ENCODE measurements at places on chromosomes 1 and 21.

- DNase-seq, result no peak
Measured at GRCh38 chr1:154717528-154717924, 109.5 kb upstream of the ADAR start.

- no peak for DNase-seq
Measured at GRCh38 chr21:42586406-42586805, 67.0 kb upstream of the PDE9A start.

DNA sequence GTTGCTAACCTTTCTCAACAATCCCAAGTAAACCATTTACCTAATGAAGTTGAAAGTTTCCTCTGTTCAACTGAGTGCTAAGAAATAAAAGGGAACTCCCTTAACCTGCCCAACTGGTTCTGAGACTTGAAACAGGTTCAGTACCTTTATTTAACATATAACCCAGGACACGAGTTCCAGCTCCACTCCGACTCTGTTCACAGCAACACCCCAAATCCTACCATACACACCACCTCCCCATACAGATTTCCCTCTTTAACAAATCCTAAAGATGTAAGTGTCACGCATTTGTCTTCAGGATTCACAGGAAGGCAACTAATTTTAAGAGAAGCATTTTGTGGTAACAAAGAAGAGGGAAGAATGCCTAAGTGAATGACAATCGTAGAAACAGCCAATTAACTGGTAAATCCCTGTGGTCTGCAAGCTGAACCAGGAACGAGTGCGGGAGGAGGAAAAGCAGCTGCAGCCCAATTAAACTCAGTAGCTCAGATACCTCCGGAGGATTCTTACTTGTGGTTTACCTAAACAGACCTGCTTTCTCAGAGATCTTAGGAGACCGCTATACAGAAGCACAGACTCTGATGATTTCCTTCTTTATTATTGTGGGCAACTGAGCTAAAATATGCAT is 134.5 kb upstream of the MAGI3 start:
- no peak for DNase-seq

- no peak for DNase-seq
Measured at GRCh38 chr1:86993269-86993985, 79.0 kb downstream of the HS2ST1 start.

- DNase-seq, result no peak
Measured at GRCh38 chr1:226692823-226693222, 46.3 kb downstream of the ITPKB start.

- DNase-seq, result no peak
Measured at GRCh38 chr1:228105270-228105995, 2.3 kb upstream of the C1orf35 start.

GRCh38 chr1:117633068-117633345 is 27.2 kb downstream of the TENT5C start:
- DNase-seq, result no peak

DNA sequence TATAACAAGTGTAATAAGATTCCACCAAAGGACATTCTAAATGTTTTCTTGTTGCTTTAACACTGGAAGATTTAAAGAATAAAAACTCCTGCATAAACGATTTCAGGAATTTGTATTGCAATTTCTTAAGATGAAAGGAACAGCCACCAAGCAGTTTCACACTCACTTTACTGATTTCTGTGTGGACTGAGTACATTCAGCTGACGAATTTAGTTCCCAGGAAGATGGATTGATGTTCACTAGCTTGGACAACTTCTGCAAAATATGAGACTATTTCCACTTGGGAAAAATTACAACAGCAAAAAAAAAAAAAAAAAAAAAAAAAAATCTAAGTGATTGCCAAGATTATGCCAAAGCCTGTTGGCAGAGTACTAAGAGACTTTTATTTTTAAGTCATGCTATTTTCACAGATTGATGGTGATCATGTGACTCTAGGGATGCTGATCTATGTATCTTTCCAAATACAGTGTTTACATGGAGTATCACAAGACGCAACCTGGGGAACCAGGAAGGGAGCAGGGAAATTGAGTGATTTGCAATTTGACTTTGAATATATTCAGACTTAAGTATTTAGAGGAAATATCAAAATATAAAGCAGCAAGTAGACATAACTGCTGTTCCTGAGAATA is 341.0 kb downstream of the NTNG1 start:
- no peak for DNase-seq

DNA sequence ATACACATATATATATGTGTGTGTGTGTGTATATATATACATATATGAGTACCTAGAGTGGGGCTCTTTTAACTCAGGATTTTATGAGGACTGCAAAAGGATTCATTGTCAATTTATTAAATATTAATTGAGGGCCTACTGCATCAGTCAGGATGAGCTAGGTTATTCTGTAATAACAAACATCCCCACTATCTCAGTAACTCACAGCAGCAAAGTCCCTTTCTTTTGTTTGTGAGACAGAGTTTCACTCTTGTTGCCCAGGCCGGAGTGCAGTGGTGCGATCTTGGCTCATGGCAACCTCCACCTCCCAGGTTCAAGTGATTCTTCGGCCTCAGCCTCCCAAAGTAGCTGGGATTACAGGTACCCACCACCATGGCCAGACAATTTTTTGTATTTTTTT is 63.8 kb upstream of the FAM20B start:
- DNase-seq, result no peak

GRCh38 chr1:240169188-240169587 is 77.5 kb downstream of the FMN2 start:
- DNase-seq, result no peak

- DNase-seq, result peak; percentile 57
Measured at GRCh38 chr1:84753516-84754385, 63.5 kb upstream of the SSX2IP start.

GRCh38 chr1:26066857-26067256 is 573 bp downstream of the TRIM63 start:
- DNase-seq, result no peak

DNA sequence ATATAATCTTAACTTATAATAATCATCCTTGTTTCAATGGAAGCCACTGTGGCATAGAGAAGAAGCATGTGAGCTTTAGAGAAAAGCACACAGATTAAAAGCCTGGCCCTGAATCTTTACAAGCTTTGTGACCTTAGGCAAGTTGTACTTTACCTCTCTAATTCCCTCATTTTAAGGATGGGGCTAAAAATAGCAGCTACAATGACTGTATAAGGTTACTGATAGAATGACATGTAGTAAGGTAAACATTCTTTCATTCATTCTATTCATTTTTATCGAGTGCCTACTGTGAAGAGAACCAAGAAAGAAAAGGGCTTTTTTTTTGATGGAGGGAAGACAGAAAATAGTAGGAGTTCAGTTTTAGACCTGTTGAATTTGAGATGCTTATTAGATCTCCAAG is 25.6 kb downstream of the CDKN2C start:
- no peak for DNase-seq
